Kidney glomerular epithelial cell (primary cell): ENCODE measurements at places on chromosomes 2 and 18.

DNA sequence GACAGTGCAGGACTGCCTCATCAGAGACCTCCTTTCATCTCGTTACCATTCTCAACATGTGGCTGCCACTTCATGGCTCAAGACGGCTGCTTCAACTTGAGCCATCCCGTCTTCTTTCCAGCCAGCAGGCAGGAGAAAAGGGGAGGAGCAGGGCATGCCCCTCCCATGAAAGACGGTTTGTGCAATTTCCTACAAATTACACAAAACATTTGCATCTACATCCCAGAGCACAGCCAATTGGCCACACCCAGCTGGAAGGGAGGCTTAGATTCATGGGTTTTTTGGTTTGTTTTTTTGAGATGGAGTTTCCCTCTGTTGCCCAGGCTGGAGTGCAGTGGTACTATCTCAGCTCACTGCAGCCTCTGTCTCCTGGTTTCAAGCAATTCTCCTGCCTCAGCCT is 11.8 kb downstream of the UCN start:
- DNase-seq, result no peak

DNA sequence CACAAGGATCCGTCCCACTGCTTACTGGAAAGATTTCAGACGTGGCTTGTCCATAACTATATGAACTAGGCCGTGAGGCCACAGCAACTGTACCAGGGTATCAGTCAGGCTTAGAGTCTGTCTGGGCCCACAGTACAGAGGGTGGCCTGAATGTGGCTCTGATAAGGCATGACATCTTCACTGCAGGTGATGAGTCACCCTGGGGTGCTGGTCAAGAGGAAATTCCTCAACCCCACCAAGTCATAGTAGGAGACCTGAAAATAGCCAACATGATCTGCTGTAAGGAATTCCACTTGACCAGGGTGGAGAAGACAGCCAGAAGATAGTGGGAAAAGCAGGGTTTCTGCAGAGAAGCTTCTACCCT is 107.7 kb downstream of the INHBB start:
- no peak for DNase-seq

DNA sequence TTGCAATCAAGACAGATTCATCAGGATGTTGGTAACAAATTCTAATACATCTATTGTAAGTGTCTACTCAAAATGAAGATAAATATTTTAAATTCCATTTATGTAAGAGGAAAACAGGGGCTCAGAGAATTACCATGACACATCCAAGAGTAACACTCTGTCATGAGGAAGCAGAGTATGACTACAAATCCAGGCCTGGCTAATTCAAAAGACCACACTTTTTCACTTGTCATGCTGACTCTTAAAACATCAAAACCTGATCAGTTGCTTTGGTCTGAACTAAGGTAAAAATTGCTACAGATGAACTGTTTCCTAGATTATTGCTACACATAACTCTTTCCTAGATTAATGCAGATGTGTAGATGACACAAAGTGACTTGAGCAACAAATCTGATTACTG is 880.6 kb downstream of the TSN start:
- peak; percentile 41 for DNase-seq

DNA sequence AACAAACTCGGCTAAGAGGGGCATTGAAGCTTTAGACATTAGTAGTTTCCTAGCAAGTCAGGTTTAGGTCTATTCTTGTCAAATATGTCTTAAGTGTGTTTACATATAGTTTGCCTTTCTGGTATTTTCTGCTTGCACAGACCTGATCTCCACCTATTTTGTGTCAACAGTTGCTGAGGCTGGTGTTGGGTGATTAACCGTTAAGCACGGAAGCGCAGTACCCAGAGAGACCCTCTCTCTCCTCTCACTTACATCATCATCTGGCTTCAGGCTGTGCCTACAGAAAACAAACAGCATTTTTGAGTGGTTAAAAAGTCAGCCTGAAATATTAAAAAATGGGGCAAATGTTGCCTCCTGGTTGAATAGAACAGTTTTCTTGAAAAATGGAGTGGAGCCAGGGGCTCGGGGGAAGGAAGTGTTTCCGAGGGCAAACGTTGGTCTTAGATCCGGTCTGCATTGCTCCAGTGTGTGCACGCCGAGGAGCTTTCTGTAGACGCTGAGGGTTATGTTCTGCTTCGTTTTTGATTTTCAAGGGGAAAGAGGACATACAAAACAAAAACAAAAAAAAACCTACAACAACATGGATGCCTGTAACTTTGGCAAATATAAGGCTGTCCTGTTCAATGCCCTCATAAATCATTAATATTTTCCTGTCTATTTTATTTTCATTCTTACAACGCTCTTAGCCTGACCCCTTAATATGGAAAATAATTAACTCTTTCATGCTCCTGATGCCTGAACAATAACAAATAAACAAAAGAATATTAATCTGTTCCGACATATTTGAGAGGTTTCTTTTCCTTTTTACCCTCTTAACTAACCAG is 120.8 kb downstream of the MEIS1 start:
- no peak for DNase-seq

- no peak for DNase-seq
Observed at GRCh38 chr18:44758861-44759631, 78.4 kb downstream of the SETBP1 start.

- no peak for DNase-seq
Observed at GRCh38 chr2:83475371-83475770, 983.7 kb downstream of the SUCLG1 start.

- no peak for DNase-seq
Observed at GRCh38 chr2:107374249-107374648, 452.4 kb upstream of the RGPD4 start.

GRCh38 chr18:3219631-3220335 is at the start of gene MYOM1:
TSS of gene MYOM1 (minus strand) at chr18:3219968. CDS start at chr18:3215223, 4,745 bp downstream.
- DNase-seq, result no peak

DNA sequence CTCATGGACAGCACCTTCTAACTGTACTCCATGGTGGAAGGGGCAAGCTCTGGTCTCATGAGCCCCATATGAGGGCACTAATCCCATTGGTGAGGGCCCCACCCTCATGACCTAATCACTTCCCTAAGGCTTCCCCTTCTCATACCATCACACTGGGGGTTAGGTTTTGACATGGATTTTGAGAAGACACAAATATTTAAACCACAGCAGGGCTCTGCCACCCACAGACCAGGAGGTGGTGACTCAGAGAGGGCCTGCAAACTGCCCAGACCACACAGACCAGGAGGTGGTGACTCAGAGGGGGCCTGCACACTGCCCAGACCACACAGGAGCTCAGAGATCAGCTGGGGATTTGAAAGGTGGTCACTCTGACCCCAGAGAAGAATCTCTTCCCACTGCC is 222.0 kb downstream of the KLHL29 start:
- peak; percentile 58 for DNase-seq

DNA sequence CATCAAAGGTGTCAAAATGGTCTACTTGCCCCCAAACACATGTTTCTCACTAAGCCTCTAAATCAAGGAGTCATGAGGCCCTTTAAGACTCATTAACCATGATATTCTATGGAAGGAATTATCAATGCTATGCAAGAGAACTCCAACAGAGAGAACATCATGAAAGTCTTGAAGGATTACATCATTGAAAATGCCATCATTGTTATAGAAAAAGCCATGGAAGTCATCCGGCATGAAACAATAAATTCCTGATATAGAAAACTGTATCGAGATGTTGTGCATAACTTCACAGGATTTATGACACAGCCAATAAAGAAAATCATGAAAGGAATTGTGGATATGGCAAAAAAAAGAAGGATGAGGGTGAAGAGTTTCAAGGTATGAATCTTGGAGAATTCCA is 1363.6 kb upstream of the CDH2 start:
- DNase-seq, result no peak

DNA sequence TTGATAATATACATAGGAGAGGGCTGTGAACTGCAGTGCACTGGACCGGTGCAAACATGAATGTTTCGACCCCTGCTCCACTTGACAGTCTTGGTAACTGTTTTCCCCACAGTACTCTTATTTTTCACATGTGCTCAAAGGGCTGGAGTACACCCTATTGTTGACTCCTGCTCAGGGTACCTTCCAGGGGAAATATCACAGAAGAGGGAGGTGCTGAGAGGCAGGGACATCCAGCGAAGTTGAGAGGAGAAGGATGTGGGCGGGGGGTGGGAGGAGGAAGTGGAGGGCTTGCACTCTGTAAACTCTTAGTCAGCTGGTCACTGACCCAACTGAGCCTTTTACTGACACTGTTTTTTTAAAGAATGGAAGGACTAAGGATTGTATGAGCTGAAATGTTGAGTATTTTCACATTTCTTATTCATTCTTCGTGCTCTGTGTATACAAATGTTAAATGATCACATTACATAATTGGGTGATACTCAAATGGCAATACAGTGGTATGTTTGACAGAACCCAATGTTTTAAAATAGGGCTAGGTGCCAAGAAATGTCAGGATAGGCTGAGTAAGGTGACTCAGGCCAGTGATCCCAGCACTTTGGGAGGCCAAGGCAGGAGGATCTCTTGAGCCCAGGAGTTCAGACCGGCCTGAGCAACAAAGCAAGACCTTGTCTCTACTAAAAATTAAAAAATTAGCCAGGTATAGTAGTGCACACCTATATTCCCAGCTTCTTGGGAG is 10.0 kb downstream of the INPP4A start:
- peak; percentile 11 for DNase-seq

DNA sequence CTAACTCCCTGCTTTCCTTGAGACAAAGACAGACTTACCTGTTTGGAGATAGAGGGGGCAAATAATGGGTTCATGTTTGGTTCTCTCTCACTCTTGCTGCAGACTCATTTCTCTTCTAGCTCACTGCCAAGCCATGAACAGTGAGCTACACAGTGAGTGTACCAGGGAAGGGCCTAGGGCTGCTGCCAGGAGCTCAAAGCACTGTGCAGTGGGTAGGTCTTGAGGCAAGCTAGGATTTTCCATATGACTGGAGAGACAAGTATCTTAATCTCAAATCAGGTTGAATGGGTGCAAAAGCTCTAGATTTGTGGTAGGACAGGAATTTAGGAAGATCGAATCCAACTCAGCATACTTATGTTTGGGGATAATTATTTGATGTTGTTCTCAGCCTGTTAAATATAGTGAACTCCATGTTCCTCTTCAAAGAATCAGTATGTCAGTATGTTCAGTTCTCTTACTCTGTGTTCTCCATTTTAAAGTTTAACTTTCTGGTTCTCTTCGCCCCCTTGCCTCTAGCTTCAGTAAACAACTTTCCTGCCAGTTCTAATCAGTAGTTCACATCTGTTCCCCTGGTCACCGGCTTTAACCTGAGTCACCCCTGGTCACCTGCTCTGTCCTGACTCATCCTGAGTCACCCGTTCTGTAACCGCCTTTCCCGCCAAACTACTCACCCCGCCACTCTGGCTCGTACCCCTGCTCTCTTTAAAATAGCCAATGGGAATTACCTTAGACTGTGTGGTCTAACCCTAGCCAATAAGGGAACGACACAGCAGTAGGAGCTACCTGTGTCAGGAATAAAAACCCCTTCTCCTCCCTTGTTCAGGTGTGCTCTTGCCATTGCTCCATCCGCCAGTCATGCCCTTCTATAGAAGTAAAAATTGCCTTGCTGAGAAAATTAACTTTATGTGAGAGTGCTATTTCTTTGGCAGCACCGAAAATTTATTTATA is 21.9 kb downstream of the SLC25A52 start:
- DNase-seq, result no peak

GRCh38 chr2:96959406-96960110 is 26.8 kb downstream of the FAM178B start:
- DNase-seq, result no peak

GRCh38 chr2:165682546-165682945 is 111.5 kb downstream of the GALNT3 start:
- DNase-seq, result no peak

DNA sequence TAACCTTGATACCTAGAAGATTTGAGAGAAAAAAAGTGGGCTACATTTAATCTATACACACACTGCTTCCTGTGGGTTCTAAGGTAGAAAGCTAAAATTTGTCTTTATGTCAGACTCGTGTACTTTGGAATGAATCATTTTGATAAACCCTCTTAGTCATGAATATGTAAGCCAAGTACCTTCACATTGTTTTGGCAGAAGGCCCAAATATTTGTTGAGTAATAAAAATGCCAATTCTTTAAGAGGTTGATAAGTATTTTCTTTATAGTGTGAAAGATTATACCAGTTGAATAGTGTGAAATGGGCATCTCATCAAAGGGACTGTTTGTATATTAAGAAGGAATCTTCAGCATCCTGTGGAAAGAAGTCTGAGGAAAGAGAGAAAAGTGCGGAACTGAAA is 1464.7 kb upstream of the ZEB2 start:
- peak; percentile 55 for DNase-seq

- DNase-seq, result no peak
Observed at GRCh38 chr2:157842106-157842879, 33.8 kb downstream of the ACVR1 start.

- no peak for DNase-seq
Observed at GRCh38 chr18:3679241-3679640, 229.3 kb downstream of the TGIF1 start.

GRCh38 chr2:236718207-236718992 is 148.8 kb downstream of the ACKR3 start:
- DNase-seq, result no peak

DNA sequence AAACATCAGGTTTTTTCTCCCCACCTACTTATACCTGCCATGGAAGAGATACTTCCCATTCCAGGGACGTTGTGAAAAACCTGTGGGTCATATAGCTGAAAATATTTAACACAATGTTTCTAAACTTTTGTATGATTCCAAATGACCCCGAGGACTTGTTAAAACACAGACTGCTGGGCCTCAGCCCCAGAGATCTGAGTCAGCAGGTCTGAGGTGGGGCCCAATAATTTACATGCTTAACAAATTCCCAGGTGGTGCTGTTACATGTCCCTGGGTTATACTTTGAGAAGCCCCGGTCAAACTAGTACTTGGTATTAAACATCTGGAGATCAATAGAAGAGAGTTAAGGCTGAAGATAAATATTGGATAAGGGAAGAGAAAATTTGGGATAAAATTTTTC is 71.4 kb upstream of the FRZB start:
- DNase-seq, result no peak

GRCh38 chr18:8654503-8655451 is 45.5 kb downstream of the RAB12 start:
- peak; percentile 57 for DNase-seq

- no peak for DNase-seq
Observed at GRCh38 chr2:15251753-15252152, 309.4 kb downstream of the NBAS start.

GRCh38 chr18:65661391-65661790 is 89.4 kb upstream of the CDH7 start:
- DNase-seq, result no peak

DNA sequence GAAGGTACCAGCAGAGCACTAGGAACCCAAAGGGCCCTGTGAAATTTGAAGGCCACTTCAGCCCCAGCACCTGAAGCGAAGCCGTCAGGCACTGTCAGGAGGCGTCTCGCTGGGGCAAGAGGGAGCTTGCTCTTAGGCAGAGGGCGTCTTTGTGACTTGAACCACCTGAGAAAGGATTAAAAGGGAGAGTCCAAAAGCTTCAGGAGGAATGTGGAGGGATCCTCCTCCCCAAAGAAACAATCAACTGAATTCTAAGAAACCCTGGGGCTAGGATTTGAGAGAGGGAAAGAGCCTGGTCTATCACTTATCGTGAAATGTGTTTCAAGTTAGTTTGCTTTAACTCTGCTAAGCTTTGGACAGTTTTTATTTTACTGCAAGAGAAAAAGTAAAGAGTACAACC is 324.9 kb upstream of the SOX11 start:
- DNase-seq, result no peak
